ENCODE measurements at places on chromosomes 4 and X.

DNA sequence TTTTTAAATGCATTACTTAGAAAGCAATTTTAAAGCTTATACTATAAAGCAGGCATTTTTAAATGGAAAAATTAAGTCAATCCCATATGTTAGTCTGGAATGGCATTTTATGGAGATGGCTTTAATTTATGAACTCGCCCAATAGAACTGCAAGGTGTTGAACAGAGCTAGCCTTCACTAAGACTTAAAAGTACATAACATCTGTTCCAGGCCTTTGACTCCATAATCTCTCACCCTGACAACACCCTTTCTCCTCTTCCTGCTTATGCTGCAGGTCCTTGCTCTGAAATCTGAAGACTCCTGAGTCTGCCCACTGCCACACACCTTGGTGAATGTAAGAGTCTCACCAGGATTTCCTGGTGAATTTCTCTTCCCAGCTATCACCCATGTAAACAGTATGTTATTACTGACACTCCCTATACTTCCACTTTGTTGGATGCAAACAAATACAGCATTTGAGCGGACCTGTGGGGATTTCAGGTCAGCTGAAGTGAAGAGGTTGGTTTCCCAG lies 17.7 kb upstream of the SLC39A8 start:
- DNase-seq, result no peak

- no peak for DNase-seq
Observed at GRCh38 chr4:172045981-172046380, 232.8 kb downstream of the GALNTL6 start.

DNA sequence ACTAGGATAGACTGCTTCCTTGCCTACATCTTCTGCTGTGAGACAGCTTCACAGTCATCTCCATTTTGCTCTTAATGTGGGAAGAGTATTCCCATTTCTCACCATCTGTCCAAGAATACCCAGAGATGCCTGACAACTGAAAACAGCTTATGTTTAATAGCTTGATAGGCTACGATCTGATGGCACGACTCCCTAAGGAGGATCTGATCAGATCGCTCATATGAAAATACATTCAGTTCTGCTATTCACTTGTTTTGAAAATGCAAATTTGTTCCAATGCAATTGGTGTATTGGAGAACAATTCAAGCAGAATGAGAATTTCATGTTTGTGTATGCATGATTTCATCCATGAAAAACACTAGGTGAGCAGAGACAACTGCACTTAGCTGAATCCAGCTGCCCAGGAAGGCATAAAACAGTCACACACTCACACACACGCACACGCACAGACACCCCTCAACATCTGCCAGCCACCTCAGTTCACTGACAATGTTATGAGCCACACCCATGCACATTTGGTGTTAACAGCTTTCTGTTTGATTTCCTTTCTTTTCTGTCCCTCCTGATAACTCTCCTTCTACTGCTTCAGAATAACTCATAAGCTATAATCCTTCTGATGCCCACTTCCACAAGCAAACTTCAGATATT lies 29.6 kb downstream of the TRIML1 start:
- no peak for DNase-seq

DNA sequence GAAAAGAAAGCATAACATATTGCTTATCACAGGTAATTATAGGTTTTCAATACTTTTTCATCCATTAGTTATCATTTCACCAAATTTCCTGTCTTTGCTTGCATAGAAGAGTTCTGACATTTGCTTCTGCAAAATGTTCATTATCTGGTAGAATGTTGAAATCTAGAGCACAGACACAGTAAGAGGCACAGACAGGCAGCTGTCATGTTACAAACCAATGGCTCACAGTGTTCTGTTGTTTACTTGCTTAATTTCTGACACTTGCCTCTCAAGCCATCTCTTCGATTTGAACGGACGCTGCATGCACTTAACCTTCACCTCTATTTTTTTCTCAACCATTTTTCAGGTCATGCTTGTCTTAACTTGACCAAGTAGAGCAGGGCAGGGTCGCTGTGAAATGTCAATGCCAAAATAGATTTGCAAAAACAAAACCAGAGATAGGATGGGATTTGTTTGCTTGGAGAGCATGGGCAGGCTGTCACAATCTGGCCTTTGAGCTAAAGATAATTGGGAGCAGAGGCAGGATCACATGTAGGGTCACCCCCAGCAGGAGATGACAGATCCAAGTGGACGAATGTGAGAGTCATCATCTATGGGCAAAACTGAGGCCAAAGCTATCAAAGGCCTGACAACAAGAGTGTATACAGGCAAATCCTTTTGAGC lies 292.3 kb downstream of the SMARCA1 start:
- no peak for DNase-seq

DNA sequence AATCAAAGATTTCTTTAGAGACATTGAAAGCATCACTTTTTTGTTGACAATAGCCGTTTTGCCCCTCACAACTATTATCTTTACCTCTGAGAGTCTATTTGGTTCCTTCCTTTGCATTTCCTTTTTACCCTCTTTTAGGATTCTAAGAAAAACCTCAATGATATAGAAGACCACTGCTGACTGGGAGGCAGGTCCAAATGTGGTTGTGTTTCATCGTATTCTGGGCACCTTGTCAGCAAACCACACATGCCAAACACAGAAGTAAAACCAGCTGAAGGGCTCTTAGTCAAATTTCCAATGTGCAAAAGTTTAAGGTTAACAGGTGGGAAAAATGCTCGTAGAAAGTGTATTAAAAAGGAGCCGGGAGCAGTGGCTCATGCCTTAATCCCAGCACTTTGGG lies 5.1 kb upstream of the PRMT9 start:
- DNase-seq, result no peak

DNA sequence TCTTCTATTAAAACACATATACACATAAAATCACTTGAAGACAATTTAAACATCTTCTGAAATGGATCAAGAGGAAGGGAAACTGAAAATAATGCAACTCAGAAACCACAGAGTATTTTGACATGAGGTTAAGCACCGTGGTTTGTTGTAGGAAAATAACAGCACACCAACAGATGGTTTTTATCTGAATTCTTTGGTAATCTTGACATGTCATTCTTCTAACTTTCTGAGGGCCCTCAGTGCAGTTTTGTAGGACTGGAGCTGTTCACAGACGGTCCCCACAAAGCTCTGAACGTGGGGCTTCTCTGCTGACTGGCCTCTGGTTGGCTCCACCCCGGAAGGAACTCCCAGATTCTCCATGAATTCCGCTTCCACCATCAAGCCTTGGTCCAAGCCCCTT lies 16.0 kb upstream of the TLR8 start:
- DNase-seq, result peak; percentile 38

GRCh38 chrX:28158019-28158777 lies 176.9 kb upstream of the DCAF8L1 start:
- DNase-seq, result no peak

DNA sequence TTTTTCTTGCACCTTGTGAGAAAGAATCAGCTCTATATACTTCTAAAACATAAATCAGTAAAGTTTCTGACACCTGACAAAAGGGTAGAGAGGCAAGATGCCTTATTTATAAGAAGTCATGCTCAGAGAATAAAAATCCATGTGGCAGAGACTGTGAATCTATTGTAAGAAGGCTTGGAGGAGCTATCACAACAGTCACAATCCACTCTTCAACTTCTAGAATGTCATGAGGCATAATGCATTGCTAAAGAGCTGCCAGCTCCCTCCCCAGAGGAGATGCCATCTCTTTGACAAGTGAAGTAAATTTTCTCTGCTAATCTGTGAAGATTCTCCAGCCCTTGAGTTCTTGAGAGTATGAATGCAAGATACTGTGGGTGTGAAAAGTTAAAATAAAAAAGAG lies 971.2 kb upstream of the IGFBP7 start:
- no peak for DNase-seq

DNA sequence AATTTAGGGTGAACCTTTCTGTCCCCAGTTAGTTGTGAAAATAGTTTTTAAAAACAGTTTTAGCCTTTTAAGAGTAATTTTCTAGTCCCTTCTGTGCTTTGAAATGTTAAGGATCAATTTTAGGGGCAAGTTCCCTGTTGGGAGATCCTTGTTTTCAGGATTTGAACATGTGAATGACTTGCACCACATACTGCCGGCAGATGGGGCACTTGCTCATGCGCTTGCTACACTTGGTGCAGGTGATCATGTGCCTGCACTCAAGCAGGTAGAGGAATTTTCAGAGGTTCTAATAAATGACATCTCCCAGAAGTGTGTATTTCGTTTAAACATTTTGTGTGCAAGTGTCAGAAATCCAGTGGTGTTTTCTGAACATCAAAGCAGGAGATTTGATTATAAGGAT lies 195.9 kb downstream of the CHM start:
- no peak for DNase-seq

- DNase-seq, result no peak
Observed at GRCh38 chr4:148025981-148026380, 294.1 kb downstream of the ARHGAP10 start.

DNA sequence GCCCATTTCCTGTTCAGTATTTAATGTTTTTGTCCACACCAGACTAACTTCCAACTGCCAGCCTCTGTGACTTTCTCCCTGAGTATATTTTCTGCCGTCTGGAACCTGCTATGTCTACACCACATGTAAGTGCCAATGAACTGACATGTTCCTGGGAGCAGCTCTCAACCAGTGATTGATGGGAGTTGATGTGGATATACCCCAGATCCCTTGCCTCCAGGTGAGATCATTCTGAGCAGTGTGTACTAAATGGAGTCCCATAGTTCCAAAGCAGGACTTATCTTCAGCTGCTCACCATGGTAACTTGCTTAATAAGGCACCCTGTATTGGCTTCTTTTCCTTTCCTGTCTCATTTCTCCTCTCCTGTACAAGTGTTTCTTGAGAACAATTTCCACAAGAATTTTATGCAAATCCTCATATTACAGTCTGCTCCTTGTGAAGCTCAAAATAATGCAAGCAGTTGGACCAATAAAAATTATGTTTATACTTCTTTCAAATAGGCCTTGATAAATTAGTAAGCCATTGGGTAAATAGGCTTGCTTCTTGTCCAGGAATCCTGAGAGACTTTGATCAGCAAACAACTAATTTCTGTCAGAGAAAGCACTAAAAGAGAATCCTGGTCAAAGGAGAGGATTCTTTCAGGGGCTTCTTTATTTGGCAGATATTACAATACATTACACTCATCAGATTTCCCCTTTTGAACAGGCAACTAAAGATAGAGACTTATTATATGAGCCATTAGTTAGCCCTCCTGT lies 911.7 kb upstream of the NDST4 start:
- no peak for DNase-seq

DNA sequence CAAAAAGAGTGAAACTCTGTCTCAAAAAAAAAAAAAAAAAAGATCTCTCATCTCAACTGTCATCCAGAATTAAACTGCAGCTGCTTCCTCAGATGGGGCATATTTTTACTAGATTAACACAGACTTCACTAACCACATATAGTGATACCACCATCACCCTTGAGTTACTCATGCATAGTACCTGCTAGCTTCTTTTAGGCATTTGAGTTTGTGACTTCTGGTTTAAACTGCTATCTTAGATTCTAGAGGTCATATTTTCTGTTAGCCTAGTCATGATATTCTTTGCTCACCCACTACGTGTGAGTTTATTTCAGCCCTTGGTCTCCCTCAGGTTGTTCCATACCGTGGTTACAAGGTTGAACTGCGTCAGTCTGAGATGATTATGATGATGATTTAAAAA lies 154.9 kb upstream of the BMP3 start:
- no peak for DNase-seq

DNA sequence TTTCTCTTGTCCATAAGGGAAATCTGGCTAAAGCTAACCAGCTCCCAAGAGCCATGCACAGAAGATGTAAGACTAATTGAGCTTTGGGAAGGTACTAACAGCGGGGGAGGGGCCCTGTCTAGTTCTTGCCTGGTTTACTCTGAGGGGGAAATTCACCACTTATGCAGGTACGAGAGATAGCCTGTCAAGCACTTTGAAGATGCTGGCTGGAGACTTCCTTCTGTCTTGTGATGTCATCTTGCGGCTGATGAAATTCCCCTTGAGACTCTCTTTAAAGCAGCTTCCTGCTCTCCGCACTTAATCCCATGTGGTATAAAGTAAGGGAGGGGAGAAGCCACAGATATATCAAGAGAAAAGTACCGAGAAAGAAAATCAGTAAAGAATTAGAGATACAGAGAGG lies 345.3 kb downstream of the MAPK10 start:
- peak; percentile 71 for DNase-seq

DNA sequence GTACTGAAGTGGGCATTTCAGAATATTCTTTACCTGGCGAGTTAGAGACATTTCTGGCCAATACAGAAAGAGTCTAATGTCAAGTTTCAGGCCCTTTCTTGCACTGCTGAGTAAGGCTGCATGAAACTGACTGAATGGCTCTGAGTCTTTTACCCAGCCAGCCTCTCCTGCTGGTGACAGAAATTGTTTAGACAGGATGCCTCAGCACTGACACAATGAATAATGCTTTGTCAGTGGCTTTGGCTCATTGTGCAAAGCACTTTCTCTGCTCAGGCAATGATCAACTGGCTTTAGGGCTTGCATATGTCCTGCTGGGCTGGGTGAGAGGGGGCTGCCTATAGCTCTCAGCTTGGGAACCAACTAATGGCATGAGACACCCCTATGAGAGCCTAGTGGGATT lies 45.5 kb downstream of the CLNK start:
- DNase-seq, result no peak

DNA sequence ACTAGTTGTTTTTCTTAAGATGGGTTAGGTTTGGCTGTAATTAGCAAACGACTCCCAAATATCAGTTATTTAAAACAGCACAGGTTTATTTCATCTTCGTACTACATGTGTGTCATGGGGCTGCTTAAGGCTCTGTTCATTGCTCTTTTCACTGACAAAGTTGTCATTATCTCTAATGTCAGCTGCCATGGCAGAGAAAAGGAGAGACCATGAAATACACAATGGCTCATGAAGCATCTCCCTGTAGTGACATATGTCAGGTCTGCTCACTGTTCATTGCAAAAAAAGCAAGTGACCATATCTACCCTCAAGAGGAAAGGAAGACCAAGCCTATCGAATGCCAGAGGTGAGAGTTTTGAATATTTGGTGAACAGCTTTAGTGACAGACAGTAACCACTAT lies 52.2 kb upstream of the PCDH7 start:
- DNase-seq, result no peak

DNA sequence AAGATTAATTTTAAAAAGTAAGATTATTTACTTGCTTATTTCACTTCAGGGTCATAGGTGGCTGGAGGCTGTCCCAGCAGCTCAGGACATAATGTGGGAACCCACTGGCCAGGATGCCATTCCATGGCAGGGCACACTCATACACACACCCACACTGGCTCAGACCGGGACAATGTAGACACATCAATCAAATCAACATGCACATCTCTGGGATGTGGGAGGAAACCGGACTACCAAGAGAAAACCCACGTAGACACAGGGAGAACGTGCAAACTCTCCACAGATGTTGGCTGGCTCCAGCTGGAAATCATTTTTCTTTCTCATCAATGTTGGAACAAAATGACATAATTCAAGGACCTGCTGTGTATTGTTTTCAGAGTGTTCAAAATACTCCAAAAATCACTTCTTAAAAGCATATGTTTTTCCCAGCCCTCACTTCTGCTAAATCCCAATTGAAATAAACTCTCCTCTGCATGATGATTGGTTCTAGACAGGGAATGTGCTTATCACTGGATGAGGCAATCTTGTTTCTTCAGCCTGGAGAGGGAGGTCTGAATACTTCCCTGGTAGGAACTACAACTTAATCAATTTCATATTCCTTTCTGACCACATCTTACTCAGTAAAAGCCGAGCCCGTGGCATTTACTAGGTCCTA lies 18.6 kb upstream of the CPE start:
- no peak for DNase-seq

GRCh38 chrX:70444326-70444945 lies at the start of gene DLG3:
Gene DLG3, plus strand, starts transcription at chrX:70444835. Its CDS starts 367 bp downstream, at chrX:70445202.
- DNase-seq, result peak; percentile 22
